Activated gamma-delta T cell treated with Interleukin-2 at 50 U/mL for 16 hours (primary cell): ENCODE measurements at places on chromosomes 3 and 15.
A peak's percentile ranks its signal among the peaks of the same experiment; 100 is the strongest.

- DNase-seq: no peak
Observed at GRCh38 chr3:142087676-142088075, 61.7 kb downstream of the TFDP2 start.

DNA sequence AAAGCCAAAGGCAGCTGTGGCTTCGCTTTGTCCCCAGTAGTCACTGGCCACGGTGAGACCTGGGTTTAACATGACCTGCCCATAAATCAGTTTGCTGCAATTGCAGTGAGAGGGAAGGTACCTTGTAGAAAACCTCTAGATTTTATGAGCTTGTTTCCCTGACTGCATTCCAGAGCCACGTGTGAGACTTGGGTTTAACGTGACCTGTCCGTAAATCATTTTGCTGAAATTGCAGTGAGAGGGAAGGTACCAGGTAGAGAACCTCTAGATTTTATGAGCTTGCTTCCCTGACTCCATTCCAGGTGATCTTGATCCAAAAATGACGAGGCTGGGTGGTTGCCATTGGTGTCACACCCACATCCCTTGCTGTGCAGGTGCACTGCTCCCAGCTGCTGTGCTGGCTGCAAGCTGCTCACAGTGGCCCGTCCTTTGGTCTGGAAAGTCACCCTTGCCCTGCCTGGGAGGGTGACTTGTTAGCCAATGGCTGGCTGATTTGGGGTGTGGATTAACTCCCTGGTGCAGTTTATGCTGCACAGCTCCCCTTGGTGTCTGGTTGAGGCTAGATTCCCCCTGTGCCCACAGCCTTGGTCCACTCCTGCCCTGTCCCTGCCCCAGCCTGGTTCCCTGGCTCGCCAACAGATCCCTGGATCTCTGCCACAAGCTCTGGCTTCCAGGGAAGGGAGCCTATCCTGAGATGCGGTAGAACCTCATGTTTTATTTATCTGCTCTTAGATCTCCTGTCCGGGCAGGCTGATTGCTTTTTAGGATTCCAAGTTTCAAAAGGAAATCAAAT is 192.7 kb upstream of the CTDSPL start:
- DNase-seq: no peak

- no peak for DNase-seq
Observed at GRCh38 chr15:40081691-40082194, 26.9 kb downstream of the BMF start.

GRCh38 chr15:70855764-70856163 is 1.8 kb upstream of the LARP6 start:
- no peak for DNase-seq

DNA sequence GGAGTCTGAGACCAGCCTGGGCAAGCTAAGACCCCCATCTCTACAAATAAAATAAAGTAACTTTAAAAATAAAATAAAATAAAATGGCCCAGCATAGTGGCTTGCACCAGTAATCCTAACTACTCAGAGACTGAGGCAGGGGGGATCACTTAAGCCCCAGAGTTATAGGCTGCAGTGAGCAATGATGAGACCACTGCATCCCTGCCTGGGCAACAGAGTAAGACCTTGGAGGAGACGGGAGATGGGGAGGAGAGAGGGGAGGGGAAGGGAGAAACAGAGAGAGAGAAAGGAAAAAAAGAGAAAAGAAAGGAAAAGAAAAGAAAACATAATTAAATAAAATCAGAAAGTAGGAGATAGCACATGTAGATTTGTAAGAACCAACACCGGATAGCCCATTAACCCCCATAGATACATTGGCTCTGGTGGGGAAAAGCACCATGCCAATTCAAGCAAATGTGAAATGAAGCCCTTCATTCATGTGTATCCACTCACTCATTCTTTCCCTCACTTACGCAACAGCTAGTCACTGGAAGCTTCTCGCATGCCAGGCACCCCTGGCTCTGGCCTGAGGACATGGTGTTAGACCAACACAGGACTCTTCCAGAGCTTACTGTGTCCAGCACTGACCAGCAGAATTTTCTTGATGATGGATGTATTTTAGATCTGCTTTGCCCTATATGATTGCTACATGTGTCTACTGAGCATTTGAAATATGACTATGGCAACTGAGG is 183.2 kb downstream of the MAGI1 start:
- DNase-seq: no peak

DNA sequence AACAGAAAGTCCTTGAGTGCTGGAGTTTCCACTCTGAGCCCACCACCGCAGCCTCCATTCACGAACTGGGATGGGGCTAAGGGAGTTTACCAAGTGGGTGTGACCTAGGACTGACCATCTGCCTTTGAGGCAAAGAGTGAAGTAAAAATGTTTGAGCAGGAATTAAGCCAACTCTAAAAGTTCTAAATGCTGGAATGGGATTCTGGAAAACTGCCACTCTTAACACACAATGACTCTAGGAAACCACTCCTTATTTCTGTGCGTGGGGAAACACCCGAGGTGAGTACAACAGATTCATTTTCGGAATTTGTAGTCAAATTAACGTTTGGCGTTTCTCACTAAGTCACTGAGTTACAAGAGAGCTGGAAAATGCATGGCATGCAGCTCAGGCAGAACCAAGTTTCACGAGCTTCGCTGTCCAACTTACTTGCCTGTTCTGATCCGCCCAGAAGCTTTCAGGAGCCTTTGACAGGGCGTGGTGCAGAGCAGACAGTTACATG is 31.6 kb downstream of the ISL2 start:
- DNase-seq: no peak

GRCh38 chr15:75023872-75024636 is 664 bp downstream of the PPCDC start:
- DNase-seq: no peak

DNA sequence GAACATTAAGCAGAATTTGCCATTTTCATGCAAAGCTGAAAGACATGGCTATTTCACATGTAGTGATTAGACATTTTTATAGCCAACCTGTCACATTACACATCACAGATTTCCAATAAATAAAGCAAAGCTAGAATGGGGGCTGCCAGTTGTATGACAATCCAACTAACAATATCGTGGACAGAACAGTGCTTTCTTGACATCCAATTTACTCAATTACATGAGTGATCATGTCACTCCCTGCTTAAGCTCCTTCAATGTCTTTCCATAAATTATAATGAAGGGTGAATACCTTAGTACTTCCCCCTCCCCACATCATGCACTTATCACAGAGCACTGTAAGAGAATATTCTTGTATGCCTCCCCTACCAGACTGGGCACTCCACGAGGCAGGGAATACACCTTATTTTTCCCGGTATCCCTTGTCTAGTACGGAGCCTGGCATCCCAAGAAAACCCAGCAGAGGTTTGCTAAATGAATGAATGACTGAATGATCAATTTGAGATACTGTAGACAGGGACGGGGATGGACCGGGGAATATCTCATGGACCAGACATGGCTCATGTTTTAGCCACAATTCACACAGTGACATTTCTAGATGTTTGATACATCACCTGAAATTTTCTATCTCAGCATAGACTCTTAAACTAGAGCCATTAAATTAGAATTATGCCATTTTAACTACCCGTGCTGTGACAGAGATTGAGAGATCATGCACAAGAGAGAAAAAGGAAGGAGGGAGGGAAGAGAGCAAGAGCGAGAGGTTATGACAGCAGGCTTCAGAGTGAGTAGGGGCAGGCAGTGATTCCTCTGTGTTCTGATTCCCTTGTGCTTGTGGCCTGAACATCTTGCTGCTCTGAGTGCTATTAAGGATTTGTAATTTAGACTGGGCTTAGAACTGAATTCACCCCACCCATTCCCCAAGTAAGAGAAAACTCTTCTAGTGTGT is 77.7 kb downstream of the EPHB1 start:
- no peak for DNase-seq

- no peak for DNase-seq
Observed at GRCh38 chr3:125591116-125591760, 4.1 kb downstream of the OSBPL11 start.

DNA sequence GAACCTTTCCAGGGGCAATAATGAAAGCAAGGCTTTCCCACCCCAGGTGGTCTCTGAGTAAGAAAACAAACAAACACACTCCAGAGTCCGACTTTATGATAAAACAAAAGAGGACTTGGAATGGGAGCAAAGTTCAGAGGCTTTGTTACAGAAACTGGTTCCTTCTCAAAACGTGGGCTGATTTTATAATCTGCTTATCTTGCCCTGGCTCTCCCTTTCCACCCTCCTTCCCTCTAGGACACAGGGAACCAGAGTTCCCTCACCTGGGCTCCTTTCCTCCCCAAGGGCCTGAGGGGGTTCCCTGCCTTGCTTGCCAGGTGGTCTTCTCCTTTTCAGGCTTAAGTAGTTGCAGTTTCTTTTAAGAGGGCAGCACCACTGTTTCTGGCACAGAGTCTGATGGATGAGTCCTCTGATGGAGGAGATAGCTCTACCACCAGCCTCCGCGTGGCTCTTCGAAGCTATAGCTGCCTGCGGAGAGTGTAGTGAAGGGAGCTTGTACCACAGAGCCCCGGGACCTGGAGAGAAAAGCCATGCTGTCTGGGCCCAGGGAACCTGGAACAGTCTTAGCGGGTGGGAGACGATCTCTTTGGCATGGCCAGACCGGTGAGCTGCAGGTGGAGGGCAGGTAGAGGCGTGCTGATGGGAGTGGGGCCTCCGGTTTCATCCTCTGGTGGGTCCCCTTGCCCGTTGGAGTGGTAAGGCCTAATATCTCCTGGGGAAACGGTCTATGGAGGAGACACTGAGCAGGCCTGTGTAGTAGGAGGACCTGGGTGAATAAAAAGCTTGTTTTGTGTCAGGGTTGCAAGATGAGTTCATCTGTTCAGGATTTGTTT is 68.7 kb downstream of the SMAD6 start:
- DNase-seq: no peak

- no peak for DNase-seq
Observed at GRCh38 chr3:184506561-184506991, 55.0 kb upstream of the EPHB3 start.

GRCh38 chr3:50078091-50078490 is 10.6 kb upstream of the RBM5 start:
- DNase-seq: no peak

DNA sequence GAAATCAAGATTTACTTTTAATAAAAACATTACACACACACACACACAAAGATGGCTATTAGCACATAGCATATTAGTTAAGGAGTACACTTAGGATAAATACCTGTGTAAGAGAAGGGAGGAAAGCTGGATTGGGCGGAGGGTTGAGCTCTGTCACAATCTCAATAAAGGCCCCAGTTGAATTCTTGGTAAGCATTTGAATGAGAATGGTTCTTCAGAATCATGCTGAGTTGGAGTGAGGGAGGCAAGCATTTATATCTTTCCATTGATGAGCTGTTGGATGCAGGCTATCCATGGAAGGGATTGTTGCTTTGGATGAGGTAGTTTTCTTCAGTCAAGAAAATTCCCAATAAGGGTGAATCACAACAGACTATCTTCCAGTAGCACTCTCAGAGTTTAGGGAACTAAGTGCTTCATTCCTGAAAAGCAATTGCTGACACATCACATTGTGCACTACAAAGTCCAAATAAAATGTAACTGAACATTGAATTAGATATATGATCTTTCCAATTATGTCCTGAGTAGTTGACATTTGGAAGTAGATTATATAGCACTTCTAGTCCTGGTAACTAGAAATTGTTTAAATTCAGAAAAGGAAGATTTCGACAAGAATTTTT is 95.7 kb downstream of the SUCNR1 start:
- DNase-seq: no peak

DNA sequence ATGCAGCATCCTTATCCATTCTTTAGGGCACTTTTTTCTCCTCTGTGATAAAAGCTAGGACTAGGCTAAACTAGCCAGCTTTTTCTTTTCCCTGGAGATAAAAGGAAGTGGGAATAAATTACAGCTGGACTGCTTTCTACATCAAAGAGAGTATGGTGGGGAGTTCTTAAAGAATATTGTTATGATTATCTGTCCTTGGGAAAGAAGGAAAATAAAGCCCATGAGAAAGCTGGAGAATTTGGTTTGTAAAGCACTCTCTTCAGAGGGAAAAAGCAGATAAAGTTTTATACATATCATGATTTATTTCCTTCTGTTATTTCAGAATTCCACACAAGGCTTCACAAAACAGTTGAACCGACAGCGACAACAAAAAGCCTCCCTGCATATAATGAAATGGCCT is 923.0 kb downstream of the DIPK2A start:
- no peak for DNase-seq

DNA sequence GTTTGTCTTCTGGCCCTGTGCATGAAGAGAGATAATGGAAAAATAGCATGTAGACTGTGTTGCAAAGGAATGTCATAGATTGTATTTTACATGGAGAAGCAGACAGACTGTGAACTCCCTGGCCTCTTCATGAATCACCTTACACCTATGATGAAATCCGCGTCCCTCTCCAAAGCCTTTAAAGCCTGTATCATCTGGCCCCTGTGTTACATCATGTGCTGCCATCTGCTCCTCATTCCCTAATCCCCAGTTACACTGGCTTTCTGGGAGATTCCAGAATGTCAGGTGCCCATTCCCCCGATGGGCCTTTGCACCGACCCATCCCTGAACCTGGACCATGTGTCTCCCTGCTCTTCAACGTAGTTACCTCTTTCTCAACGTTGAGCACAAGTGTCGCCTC is 190.8 kb downstream of the ADAMTSL3 start:
- DNase-seq: no peak

DNA sequence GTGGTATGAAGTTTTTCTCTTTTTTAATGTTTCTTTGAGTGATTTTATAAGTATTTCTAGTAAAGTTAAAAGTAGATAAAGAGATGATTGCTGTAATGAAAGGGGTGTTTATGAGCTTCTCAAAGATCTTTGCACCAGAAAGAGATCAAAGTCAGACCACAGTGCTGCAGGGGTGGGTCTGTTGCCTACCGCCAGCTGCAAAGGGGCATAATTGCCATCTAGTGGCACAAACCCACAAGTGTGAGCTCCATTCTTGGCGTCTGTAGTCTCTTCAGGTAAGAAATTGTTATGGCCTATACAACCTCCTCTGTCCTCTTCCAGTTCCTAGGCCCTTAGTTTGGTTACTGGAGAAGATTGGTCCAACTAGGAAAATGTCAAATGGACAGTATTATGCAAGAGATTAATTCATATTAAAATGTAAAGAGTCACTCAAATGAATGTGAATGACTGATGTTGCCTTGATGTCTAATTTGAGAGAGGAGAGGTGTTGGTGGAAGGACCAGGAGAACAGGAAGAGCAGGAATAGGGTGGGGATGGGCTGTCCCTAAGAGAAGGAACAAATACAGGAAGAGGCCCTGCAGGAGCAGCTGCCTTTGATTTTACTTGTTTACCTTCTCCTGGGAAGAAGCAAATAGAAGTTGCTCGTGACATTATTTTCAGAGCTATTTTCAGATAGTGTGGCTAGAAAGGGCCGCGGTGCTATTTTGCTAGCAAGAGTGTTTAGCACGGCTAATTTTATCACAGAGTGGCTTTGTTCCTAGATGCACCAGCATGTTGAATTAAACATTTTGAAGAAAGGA is 53.0 kb upstream of the GSK3B start:
- DNase-seq: peak; percentile 49

- no peak for DNase-seq
Observed at GRCh38 chr3:112925969-112926368, 48.9 kb downstream of the CD200R1 start.

- peak; percentile 17 for DNase-seq
Observed at GRCh38 chr15:94576889-94577533, 345.6 kb downstream of the MCTP2 start.

DNA sequence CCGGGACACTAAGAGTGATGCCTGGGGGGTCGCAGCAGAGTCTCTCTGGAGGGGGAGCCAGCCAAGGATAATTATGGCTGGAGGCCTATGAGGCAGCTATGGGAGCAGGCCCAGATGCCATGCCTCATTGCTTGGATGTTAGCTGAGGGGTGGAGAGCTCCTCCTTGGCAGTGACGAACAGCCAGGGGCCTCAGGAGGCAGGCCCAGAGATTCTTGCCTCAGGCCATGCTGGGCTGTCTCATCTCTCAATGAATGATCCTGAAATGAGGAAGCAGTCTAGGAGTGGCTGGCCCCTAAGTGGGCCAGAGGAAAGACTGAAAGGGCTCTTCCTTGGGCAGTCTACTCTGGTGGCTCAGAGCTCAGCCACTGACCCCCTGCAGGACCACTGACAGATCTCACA is 21.3 kb downstream of the KIF9 start:
- DNase-seq: no peak
